ENCODE measurements at places on chromosomes 12 and 14. TPM values are rescaled to one million over a fixed set of nuclear protein-coding genes. Genes with fewer than 3 reads are reported as not detected.

GAS2L3 gene
- 2.7 TPM for total RNA-seq

RPL10L gene
- total RNA-seq: not detected

SLC15A4 gene
- 16.3 TPM for total RNA-seq

PRPH gene
- 0.57 TPM for total RNA-seq

HOXC11 gene
- total RNA-seq: not detected

PNP gene
- total RNA-seq: 7.6 TPM

KLRC2 gene
- not detected for total RNA-seq

CLEC6A gene
- not detected for total RNA-seq

TMEM120B gene
- 10.3 TPM for total RNA-seq

TOMM20L gene
- not detected for total RNA-seq

- DNase-seq: no peak
Observed at GRCh38 chr12:113048716-113049127, 7.8 kb upstream of the DTX1 start.

DNA sequence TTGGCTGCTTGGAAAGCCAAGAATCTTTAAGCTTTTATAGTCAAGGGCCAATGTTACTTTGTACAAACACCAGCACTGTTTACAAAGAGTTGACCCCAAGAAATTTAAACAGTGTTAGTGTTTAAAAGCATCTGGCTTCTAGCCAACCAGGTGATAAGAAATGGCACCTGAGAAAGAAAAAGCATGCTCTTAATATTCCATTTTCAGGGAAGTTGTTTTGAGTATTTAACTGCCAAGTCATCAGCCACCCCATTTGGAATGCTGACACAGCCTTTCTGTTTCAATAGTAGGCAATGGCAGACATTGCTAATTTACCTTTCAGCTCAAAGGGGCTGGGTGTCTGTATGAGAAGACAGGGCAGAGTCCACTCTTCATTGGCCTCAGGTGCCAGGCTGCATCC lies 3.7 kb upstream of the SLC35F4 start:
- no peak for DNase-seq

GRCh38 chr12:115382681-115383080 lies 698.7 kb upstream of the TBX3 start:
- DNase-seq: no peak

DNA sequence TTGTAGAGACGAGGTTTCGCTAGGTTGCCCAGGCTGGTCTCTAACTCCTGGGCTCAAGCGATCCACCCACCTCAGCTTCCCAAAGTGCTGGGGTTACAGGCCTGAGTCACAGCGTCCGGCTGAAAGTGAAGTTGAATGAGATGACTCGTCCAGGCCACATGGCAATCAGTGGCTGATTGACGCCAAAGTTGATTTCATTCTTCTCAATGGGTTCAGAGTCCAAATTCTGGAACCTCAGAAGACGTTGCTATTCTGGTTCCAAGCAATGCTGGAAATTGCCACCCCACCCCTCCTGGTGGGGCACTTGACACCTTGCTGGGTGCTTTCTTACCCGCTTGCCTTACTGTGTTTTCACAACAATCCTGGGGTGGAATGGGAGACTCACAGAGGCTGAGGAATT lies 14.9 kb downstream of the ABCB9 start:
- DNase-seq: peak; percentile 5

DNA sequence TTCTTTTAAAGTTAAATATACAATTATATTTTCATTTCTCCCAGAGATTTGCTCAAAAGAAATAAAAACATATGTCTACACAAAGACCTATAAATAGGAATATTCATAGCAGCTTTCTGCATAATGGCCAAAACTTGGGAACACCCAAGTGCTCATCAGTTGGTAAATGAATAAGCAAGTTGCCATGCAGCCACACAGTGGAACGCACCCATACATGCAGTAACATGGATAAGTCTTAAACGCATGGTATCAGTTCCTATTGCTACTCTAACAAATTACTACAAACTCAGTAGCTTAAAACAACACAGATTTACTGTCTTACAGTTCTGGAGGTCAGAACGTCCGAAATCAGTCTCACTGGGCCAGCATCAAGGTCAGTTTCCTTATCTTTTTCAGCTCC lies 78.5 kb downstream of the DPF3 start:
- no peak for DNase-seq

- no peak for DNase-seq
Observed at GRCh38 chr14:58540749-58541632, 96.8 kb upstream of the DACT1 start.

- DNase-seq: no peak
Observed at GRCh38 chr12:123387508-123388176, 3.7 kb downstream of the KMT5A start.

DNA sequence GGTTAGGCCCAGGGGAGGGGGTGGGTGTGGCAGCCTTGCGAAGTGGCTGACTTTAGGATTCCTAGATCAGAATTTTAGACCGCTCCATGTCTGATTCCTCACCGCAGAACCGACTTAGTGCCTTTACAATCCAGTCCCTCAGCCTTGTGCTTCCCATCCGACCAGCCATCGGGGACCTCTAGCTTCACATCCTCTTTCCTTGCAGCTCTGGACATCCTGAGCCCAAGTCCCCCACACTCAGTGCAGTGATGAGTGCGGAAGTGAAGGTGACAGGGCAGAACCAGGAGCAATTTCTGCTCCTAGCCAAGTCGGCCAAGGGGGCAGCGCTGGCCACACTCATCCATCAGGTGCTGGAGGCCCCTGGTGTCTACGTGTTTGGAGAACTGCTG lies 557 bp downstream of the COPS7A start:
- no peak for DNase-seq

- DNase-seq: no peak
Observed at GRCh38 chr12:126856958-126857357, 1410.0 kb upstream of the TMEM132C start.

GRCh38 chr12:99859126-99859525 lies 125.6 kb downstream of the ANKS1B start:
- no peak for DNase-seq

GRCh38 chr12:52600941-52601481 lies at the start of gene KRT72:
Gene KRT72 (minus strand): TSS chr12:52601463. CDS start chr12:52601452, 11 bp downstream.
- DNase-seq: no peak

DNA sequence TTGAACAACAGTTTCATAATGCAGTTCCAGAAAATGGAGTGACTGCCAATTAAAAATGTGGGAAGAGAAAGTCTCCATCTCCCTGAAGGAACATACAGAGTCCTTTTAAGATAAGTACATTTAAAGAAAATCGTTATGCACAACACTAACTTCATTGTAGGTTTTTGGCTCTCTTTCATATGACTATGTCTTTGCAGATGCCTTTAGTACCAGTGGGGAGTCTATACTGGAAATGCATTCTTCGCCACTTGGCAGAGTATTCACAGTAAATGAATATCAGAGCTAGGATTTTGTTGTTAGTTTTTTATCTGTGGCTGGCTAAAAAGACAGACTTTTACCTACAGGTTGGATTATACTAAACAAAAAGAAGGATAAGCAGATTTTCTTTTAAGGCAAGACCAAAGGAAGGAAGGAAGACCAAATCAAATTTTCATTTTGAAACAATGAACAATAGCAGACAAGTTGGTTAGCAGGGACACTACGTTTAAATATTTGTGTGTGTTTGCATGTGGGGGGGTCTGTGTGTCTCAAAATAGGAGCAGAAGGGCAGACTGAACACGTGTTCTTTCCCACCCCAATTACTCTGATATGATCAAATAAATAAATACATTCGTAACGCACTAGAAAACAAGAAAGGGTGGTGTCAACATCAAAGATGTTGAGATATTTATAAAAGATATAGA lies 124.5 kb downstream of the BTG1 start:
- no peak for DNase-seq

DNA sequence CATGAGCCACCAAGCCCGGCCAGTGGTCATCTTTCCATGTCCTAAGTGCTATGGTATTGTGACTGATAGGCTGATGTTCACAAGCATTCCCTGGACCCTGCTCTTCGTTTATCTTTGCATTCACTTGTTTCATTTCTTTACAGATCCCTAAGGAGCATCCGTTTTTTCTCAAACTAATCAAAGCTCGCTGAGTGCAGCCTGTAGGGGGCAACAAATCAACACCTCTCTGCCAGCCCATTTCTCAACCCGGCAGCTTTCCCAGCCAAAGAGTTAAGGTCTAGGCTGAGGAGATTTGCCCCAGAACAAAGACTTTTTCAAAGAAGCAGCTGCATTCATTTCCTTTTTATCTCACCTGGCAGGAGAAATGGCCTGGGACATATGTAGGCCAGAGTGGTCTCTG lies 12.1 kb downstream of the SIRT4 start:
- no peak for DNase-seq

DNA sequence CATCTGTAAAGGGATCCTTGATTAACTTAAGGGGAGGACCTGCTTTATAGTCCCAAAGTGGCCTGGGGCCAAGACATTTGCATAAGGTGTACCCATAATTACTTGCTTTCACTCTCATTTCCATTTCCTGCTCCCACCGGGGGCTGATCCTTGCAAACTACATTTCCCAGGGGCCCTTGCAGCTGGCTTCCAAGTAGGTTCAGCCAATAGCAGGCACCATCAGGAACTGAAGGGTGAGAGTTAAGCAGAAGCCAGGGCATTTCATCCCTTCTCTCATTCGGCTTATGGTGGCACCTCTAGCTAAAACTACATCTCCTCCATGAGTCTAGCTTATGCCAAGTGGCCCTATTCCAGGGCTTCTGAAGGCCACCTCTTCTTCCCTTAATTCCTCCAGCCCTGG lies 88.8 kb downstream of the CCDC60 start:
- no peak for DNase-seq

- no peak for DNase-seq
Observed at GRCh38 chr14:62558451-62558850, 486.8 kb downstream of the KCNH5 start.

DNA sequence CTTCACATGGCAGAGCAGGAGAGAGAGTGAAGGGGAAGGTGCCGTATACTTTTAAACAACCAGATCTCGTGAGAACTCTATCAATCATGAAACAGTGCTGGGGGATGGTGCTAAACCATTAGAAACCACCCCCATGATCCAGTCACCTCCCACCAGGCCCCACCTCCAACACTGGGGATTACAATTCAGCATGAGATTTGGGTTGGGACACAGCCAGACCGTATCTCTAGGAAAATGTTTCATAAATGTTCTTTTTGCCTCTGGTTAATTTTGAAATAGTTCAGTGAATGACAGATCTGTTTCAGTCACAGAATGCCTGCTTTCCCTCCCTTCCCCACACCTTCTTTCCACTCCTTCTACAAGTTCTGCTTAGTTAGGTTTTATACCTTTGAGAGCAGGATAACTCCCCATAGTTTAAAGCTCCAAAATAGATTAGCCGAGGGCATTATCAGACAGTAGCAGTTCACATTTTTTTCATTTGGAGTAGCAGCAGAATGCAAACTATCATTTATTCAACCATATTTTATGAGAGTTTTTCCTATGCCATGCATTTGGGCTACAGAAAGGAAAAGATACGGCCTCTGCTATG lies 27.1 kb downstream of the PELI2 start:
- no peak for DNase-seq

DNA sequence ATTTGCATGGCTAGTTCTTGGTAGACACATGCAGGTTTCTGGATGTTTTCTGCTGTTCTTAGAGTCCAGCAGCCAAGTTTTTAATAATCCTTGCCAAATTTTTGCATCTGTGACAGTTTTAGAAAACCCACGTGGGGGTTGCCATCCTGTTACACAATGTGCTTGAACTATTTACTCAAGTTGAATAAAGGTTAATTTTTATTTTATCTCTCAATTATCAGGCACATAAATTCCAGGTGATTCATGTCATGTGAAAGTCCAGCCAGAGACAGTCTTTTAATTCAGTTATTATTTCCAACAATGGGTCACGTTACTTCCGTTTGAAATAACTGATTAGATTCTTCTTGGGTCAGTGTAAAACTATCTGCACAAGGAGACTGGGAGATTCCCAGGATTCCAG lies 15.7 kb downstream of the MYRFL start:
- no peak for DNase-seq

DNA sequence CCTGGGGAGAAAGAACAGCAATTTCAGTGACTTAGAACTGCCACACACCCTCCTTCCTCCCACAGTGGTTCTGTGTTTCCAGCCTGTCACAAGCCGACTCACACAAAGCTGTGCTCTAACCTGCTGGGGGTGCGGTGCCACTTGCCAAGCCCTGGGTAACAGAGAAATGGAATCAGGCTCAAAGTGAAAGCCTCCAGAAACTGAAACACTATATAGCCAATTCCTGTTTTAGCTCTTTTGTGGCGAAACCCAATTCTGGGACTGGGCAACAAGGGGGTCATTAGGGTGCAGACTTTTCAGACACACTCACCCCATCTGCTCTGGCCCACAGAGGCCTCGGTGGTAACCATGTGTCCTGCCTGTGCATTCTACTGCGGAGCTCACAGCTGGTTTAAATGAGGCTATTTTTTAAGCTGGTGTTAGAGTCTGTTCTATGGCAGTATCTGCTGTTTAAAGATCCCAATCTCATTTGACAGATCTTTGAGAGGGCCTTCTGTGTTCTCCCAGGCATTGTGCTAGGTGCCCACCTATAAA lies 15.2 kb upstream of the ACTR6 start:
- no peak for DNase-seq

GRCh38 chr12:119911182-119911581 lies 34.1 kb upstream of the CIT start:
- DNase-seq: no peak

GRCh38 chr12:89544022-89544421 lies 18.2 kb upstream of the POC1B start:
- no peak for DNase-seq

DNA sequence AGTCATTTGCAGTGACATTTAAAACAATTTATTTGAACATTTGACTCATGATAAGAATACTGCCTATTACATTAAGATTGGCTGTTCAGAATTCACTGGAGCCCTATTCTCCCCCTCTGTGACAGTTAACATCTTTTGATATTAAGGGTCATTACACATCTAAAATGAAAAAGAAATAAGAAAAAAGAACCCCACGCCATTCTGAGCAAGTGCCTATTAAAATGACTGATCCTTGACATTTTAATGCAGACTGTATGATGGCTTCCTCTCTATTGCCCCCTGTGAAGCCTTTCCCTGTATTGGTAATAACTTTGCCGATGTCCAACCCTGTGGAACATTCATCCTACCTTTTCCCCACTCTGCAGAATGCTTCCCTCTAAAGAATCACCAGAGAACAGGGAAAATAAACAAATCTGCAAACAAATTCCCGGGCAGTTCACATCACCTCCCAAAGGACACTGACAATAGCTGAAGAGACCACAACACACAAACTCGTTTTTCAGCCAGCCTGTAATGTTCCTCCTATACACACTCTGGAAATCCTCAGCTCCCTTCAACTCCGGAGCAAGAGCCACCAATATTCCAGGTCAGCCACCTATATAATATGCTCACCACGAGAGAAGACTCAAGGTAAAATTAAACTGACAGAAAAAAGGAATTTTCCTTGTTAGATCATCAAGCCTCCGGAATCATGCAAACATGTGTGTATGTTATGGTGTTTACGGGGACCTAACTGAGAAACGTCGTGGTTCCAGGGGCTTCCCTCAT lies 2.1 kb downstream of the NIN start:
- no peak for DNase-seq
